Testis (tissue), 5 donors: ENCODE measurements at places on chromosomes 2 and 18.

GRCh38 chr2:233059797-233060500, at the start of gene INPP5D:
Gene INPP5D (plus strand): TSS chr2:233060342. CDS start chr2:233060479, 137 bp downstream.
- peak; percentile 20 for DNase-seq

- DNase-seq = no peak
Observed at GRCh38 chr2:99623035-99623434, 133.2 kb upstream of the REV1 start.

GRCh38 chr2:176447616-176448015, 178.4 kb downstream of the MTX2 start:
- DNase-seq = no peak

DNA sequence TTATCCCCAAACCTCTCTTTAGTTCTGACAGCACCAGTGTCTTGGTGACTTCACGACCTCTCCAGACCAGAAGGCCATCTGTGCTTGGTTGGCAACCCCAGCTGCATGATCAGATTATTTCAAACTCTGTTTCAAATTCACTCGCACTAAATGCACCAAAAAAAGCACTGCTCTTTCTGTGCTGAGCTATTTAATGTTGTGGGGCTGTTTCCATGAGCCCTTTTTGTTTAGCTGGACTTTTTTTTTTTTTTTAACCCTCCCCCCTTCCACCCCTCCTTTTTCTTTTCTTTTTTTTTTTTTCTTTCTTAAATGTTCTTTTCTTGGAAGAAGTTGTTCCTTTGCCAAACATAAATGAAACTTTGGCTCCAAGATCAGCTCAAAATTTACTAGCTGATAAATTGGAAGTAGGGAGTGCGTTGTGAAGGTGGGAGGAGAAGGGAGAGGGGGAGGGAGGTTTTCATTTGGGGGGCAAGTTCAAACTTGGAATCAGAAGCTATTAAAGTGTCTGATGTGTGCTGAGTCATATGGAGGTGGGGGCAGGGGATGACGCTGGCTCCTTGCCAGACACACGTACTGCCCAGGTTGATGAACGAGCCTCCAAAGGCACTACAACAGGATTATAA, 543.0 kb upstream of the TNP1 start:
- DNase-seq = peak; percentile 61

- DNase-seq = no peak
Observed at GRCh38 chr2:109213646-109214433, 84.8 kb downstream of the SH3RF3 start.

DNA sequence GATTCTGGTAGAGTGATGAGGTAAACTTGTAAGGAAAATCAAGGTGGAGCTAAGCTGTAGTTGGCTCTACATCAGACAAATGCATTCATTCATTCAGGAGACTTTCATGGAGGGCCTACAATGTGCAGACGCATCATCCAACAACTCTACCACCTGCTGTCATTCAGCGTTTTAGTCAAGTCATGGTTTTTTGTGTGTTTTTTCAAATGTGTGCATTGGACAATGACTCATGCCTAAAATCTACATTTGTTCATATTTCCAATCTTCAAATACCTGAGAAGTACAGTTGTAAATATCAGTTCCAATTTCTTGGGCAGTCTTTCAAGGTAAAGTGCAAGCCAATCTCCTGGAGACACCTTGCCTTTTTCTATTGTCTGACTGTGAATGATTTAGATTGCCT, 108.0 kb upstream of the LGALSL start:
- DNase-seq = no peak

GRCh38 chr2:7648221-7648795, 731.1 kb downstream of the RNF144A start:
- DNase-seq = no peak

DNA sequence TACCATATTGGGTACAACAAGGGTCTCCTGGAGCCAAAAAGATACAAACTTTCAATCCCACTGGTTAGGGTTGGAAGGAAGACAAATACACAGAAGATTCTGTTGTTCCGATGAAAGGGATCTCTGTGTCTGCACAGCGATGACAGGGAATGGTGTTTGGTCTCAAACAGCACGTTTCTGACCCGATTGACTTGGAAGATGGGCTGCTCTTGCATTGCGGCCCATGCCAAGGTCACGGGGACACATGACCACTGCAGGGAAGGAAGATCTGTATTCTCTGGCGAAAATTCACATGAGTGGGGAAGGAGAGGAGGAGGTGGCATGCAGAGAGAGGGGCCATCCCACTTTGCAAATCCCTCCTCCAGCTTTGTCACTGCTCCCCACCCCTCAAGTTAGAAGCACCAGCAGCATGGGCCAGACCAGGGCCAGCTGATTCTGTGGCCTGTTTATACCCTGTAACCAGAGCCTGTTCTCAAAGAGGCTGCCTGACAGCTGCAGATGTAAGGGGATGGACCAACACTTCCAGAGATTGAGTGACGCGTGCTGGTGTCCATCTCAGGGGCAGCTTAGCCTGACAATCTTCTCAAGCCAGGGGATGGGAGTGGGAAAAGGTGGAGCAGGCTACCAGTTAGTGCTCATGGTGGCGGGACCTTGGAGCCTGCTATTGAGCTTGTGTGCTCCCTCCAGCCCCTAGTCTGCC, 57.2 kb downstream of the TNP1 start:
- peak; percentile 87 for DNase-seq

DNA sequence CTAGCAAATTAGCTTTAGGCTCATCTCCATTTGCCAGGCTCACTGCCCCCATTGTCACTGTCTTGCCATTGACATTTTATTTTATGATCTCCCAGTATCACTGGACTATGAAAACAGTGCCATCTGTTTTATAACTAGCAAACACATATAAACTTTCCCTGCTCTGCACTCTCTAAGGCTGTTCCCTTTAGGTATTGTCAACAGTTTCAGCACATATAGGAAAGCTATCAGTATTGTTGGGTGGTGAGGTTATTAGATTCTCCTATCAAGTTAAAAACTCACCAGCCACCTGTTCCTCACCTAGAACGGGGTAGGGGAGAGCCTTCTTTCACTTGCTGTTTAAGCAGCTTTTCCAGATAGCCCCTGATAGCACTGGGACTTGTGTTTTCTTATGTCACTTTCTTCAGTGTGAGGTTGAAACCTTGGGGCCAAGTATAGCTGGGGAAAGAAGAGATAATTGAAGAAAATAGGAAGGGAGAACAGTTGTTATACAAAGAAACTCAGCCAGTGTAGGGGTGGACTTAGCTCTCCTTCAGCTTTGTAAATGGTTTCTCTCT, 32.5 kb downstream of the CFLAR start:
- no peak for DNase-seq

DNA sequence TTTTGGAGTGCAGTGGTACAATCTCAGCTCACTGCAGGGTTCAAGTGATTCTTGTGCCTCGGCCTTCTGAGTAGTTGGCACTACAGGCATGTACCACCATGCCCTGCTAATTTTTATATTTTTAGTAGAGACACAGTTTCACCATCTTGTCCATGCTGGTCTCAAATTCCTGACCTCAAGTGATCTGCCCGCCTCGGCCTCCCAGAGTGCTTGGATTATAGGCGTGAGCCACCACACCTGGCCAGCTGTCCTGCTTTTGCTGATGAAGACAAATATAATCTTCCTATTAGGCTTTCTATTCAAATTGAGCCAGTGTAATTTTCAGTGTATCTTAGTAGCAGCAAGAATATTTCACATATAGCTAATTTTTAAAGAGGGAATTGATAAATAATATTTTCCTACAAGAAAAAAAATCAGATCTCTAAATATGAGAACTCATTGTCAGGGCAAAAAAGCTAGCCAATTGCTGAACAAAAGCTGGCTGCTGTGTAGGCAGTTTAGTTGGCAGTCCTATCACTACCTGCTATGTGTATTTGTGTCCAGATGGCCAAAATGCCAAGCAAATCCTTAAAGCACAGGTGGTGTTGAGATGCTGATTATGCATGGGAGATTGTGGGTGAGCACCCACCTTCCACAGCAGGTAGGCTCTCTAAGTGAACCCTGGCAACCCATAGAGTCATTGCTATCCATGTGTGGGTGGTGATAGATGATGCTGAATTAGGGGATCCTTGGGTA, 60.8 kb upstream of the STAM2 start:
- no peak for DNase-seq

DNA sequence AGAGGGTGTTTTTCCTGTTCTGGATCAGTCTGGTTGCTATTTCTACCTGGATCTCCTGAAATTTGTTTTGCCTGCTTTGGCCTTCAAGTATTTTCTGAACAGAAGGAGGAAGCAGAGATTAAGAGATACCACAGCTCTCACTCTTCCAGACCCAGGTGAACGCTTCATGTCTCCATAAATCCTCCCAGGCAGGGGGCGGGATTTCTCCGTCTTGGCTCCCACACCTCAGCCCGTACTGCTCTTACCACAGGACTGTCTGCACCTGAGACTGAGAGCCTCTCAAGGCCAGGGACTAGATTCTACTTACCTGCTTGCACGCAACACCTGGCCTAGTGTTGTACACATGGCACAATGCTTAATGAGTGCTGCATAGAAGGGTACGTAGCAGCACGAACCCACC, 59.9 kb upstream of the LRPPRC start:
- no peak for DNase-seq

DNA sequence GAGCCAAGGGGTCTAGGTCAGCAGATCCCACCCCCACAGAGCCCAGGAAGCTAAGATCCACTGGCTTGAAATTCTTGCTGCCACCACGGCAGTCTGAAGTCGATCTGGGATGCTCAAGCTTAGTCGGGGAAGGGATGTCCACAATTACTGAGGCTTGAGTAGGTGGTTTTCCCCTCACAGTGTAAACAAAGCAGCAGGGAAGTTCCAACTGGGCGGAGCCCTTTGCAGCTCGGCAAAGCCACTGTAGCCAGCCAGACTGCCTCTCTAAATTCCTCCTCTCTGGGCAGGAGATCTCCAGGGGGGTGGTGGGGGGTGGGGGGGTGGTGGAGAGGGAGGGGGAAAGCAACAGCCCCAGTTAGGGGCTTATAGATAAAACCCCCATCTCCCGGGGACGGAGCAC, 419.5 kb downstream of the NUP35 start:
- no peak for DNase-seq

- DNase-seq = peak; percentile 61
Observed at GRCh38 chr2:240449764-240450531, 14.5 kb downstream of the GPC1 start.

GRCh38 chr2:185012643-185013042, 414.3 kb downstream of the ZNF804A start:
- no peak for DNase-seq

DNA sequence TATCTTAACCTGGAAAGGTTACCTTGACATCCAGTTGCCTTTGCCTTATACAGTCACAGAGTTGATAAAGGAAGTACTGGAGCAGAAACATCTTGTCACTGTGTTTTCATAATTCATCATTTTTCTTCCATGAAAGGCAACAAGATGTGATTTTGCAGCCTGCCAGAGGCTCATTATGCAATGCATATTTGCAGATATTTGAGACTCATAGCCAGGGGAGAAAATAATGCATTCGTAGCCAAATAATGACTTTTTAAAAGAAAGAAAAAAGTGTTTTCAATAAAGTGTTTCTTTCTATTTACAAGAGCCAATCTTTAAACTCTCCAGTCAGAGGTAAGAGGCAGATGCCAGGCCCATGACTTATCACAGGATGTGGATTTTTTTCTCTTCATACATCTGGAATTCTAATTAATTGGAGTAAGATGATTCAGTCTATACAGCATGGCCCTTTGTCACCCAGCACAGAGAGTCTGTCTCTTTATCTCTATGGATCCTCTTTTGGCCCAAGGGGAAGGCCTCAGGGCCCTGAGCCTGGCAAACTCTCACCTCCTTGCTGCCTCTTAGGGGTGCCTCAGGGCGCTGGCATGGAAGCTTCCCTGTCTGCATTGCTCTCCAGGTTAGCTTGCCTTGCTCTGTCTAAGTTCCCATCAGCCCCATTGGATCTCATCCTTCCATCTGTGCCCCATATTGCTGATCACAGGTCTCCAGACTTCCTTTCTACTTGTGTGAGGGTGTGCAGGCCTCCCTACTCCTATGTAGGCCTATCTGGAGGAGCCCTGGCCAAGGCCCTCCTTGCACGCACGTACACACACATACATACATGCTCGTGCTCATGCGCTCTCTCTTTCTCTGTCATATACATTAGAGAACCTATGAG, 247.7 kb downstream of the TPGS2 start:
- no peak for DNase-seq
